Left colon (tissue), 2 donors: ENCODE measurements at places on chromosomes 1 and 21. TPM values are rescaled to one million over a fixed set of nuclear protein-coding genes. Genes with fewer than 3 reads are reported as not detected.
A peak's percentile ranks its signal among the peaks of the same experiment; 100 is the strongest.

GJB3 gene
- 11.0 TPM for total RNA-seq

DNA sequence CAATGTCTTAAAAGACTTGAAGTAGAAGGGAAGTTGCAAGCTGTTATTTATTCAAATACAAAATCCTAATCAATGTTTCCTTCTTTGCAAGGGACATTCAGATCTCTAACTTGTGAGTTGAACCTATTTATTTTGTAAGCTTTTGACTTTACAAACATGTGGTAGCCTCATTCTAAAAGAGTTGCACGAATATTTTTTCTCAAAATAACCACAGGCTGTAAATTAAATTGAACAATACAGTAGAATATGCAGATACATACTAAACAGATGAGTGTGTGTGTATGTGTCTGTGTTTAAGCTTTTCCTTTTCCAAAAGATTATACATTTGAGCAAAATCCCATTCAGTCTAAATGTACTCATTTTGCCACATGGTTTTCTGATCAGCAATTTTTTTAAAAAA, 4.8 kb upstream of the DYNLT5 start:
- DNase-seq, result no peak

GRCh38 chr1:33634806-33635205, 162.4 kb downstream of the ZSCAN20 start:
- peak; percentile 36 for DNase-seq

GRCh38 chr1:165364568-165365133, 8.1 kb upstream of the LMX1A start:
- no peak for DNase-seq

GRCh38 chr1:41345434-41346075, 15.7 kb upstream of the FOXO6 start:
- DNase-seq, result no peak

DNA sequence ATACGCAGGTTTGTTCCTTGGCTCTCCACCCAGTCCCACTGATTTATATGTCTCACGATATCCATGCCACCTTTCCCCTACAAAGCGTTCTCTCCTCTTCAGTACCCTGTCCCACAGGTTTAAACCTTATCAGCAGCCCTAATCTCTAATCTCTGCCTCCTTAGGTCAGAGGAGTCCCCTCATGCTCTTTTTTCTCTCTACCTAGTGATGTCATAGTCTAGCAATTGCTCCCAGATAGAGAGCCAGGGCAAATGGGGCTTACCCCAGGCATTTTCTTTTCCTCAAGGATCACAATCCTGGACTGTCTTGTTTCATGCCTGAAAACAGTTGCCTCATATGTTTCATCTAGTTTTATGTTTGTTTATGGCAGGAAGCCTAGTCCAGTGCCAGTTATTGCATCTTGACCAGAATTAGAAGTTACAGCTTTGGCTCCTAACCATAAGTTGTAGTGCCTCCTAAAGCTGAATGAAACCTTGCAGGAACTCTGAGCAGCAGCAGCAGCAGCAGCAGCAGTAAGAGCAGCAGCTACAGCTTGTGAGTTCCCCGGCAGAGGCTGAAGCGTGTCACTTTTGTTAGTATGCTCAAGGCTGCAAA, 26.7 kb upstream of the TP53BP2 start:
- no peak for DNase-seq

FAM131C gene
- not detected for total RNA-seq

DNA sequence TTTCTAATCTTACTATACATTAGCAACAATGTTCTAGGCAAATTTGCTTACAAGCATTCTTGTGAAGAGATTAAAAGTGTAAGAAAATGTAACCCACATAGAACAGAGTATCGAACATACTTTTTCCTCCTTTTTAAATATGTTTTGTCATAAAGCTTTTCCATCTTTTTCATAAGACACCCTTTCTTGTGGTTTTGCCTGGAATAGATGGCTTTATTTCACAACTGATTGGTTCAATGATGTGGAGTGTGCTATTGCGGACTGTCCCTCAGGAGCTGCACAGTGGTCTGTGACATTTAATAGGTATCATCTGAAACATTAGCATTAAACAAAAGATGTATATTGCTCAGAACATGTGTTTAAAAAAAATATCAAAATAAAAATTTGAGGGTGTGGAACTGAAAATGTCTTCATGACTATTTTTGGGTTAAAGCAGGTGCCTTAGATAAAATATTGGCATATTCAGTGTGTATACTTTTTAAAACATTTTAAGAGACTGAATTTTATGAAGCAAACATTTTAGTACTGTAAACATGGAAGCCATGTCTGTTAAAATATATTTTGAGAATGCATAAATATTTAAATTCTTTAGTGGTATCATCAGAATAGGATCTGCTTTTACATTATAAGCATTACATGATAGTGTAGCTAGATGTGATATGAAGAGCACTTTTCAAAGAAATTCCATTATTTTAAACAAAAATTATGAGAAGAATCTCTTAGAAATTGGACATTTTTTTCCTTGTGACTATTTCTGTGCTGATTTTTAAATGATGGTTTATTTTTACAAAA, 48.3 kb upstream of the C1orf146 start:
- no peak for DNase-seq

DNA sequence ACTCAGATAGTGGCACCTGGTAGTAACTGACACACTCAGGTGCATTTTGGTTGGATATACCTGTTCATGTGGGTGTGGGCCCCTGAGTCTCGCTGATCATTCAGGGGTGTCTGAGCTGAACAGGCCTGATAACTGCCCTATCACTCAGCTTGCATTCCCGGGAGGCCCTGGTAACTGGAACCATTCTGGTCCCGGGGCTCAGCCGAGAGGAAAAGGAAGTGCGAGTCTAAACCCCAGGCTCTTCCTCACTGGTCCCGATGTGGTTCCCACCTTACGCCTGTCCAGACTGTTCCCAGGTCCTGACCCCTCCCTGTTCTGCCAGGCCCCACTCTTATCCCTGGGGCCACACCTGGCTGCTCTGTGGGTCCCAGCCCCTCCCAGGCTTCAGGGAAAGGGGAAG, 11.7 kb upstream of the CDK18 start:
- no peak for DNase-seq

SMAP2 gene
- 27.2 TPM for total RNA-seq

DNA sequence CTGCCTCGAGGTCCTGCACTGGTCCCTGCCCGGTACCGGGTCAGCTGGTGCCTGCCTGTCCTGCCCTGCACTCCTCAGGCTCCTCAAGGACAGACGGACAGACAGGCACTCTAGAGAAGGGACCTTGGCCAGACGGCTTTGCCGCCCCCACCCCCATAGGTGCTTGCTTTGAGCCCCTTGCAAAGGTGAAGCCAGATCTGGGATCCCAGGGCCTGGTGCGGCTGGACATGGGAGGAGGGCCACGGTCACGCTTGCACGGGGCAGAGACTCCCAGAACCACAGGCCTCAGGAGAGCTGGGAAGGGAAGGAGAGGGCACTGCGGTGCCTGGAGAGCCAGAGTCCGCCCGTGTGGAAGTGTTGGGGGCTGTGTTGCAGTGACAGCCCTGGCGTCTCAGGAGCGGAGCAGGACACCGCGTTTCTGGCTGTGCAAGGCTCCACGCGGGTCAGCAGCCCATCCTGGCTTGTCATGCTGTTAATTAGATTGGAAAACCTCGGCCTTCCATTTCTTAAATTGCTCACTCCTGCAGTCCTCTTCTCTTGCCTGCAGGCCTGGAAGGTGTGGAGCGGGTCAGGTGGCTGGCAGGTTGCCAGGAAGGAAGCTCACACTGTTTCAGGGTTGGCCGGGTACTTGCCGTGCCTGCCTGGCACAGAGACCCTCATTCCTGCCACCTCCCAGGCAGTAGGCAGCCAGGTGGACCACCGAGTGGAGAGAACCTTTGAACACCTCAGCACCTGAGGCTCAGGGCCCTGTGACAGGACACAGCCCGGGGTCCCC, 16.3 kb downstream of the COL18A1 start:
- DNase-seq, result peak; percentile 53

GRCh38 chr1:115051850-115052249, 22.2 kb downstream of the TSHB start:
- DNase-seq, result no peak

DNA sequence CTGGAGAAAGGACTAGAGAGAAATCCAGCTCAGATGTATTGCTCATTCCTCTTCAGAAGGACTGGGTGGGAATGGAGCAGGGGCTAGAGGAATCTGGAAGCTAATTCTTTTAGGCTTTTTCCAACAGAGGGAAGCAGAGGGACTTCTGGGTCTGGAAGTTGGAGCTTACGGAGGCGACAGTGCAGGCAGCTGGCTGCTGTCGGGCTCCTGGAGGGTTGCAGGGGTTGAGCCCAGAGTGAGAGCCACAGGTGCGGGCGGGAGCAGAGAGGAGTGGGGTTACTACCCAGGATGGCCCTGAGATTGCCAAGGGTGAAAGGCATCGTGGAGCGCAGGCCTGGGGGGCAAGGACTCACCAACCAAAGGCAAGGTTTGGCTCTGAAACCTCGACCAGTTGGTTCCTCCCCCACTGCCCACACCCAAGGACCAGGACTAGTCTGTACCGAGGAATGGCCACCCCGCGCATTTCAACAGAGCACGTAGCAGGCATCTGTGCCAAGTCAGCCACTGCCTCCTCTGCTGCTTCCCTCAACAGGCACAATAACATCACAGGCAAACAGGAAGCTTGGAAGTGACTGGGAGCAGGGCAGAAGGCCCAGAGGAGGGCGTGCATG, 22.7 kb upstream of the EDN2 start:
- DNase-seq, result no peak

DNA sequence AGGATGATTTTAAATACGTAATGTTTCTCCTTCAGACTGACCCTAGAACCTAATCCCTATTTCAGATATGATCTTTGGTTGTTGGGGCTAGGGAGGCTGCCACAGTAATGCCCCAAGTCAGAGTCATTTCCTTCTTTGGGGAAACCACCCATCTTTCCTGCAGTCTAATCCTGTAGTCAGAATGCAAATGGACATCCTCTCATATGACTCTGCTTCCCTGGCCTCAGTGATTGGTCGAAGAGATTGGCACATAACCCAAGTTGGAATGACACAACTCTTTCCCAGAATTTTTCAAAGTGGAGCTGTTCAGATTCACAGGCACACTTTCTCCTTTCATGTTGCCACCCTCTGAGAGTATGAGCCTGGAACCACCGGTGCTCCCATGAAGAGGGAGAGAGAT, 58.8 kb upstream of the ZNF644 start:
- no peak for DNase-seq

GRCh38 chr21:21162786-21163185, 164.6 kb downstream of the NCAM2 start:
- DNase-seq, result no peak

NOS1AP gene
- 14.4 TPM for total RNA-seq

DNA sequence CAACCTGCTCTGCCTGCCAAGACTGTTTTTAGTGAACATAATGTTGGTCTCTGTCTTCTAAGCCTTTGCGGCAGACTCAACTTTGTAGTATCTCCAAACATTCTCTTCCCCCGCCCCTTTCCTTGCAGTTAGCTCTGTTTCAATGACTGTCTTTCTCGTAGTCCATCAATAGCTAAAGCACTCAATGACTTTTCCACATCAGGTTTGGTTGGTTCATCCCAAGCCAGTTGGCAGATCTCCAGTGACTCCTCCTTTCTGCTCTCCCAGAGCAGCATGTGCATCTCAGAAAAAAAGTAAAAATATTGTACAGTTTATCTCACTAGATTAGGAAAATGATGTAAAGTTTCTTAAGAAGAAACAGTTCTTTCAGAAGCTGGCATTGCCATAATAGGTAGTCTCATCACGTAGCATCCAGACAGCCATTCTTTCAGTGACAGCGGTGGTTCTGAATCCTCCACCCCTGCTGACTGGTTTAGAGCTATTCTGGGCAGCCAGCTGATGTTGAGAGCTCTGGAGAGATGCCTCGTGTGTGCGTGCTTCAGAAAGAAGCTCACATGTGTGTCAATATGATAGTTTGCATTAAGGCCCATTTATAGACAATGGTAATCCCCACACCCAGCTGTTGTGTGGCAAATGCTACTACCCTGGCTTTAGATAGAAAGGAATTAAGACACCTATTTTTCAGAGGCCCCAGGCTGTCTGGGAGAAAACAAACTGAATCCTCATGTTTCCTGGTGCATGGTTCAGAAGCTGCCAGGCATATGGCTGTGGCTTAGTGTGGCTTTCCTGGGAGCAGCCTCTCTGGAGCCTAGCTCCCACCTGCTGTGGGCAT, 53.2 kb downstream of the CNN3 start:
- DNase-seq, result no peak

GRCh38 chr21:37903396-37903795, 12.9 kb downstream of the KCNJ6 start:
- no peak for DNase-seq

LYPD8 gene
- 407 TPM for total RNA-seq

GRCh38 chr1:63758791-63759190, 15.0 kb upstream of the ROR1 start:
- peak; percentile 71 for DNase-seq

GRCh38 chr1:246418565-246419312, 88.3 kb downstream of the SMYD3 start:
- no peak for DNase-seq

DNA sequence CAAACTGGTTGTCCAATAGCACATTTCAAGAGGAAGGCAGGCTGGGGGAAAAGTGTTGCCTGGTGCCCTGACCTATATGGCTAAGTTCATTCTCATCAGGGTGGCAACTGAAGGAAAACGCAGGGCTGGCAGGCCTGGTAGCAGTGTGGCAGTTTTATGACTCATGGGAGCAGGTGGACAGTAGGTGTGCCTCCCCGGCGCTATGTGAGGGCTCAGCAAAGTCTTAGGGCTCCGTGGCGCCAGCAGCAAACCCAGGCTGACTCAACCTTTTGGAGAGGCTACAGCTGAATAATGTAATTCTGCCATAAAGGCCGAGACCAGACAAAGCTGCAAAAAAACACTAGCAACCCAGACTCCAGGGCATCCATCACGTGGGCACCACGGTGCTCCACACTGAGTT, 23.6 kb downstream of the GADD45A start:
- peak; percentile 75 for DNase-seq

- no peak for DNase-seq
These were observed 12.1 kb downstream of the POU2F1 start for GRCh38 chr1:167232801-167233200.

SFN gene
- total RNA-seq, result 348 TPM

UCHL5 gene
- total RNA-seq, result 28.2 TPM
